ENCODE measurements at places on chromosomes 12 and 14.

GRCh38 chr12:106109168-106109910 lies 29.4 kb downstream of the NUAK1 start:
- no peak for DNase-seq

DNA sequence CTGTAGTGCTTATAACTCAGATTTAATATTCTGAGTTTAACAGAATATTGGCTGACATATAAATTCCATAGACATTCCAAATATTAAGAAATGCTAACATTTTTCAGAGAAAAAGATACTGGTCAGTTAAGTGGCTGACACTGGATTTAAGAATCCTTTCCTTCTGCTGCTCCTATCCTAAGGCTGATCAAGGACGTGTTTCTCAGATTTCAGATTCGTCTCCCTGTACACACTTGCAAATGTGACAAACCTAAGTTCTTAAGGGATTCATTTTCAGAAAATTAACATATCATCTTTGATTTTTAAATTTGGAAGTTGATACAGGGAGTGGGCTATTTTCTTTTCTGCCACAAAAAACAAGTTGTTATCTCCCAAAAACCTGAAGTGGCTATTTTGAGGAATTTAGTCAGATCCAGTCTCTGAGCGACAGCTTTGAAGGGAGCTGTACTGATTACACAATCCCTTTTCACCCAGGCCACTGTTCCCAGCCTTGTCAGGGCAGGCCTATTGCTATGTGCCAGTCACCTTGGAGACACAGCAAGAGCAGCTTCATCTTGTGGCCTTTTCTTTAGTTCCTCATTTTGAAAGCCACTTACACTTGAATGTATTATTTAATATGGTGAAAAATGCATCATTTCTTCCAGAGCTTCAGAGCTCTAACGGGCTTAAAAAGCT lies 370.6 kb downstream of the KCNH5 start:
- no peak for DNase-seq

DNA sequence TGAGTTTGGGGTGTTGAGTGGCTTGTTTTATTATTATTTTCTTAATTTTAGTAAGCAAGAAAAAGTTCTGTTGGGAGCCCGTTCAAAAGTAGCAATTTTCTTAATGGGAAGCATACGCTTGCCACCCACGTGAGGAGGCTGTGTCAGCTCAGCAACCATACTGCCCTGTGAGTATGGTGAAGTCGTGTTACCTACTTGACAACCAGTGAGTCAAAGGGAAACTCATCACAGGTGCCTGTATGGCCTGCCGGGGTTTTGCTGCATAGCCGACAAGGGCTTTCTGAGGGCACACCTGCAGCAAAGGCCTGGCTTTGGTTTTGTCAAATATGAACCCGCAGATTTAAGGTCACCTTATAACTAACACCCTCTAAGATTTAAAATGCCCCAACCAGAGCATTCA lies 31.1 kb downstream of the PITPNM2 start:
- DNase-seq: peak; percentile 25

DNA sequence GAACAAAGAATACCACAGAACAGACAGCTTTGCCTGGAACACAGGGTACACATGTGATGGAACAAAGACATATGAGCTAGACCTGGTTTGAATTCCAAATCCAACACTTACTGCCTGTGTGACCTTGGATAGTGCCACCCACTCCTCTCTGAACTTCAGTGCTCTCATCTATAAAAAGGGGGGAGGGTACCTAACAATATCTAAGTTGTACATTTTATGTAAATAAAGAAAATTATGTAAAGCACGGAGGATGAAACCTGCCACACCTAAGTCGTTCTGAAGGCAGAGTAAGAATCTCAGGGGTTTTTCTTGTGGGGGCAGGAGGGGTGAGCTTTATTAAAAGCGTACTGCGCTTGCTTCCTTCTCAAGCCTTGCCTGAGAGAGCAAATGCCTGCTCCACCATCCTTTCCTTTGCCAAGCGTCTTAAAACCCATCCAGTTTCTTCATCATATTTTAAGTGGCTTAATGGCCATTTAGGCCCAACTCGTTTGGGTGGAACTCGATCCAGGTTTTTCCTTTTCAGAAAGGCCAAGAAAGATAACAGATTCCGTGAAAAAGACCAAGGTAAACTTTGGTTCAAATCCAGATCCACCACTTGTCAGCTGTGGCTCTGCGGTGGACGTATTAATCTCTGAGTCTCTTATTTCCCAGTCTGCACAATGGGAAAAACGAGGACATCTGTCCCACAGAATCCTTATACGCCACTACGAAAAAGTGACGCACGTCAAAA lies 946 bp downstream of the DDX24 start:
- no peak for DNase-seq

GRCh38 chr14:82126006-82126405 lies 592.4 kb upstream of the SEL1L start:
- no peak for DNase-seq

- no peak for DNase-seq
Measured at GRCh38 chr12:86249276-86249675, 6.9 kb downstream of the MGAT4C start.
